ENCODE measurements at places on chromosomes 4 and X.

DNA sequence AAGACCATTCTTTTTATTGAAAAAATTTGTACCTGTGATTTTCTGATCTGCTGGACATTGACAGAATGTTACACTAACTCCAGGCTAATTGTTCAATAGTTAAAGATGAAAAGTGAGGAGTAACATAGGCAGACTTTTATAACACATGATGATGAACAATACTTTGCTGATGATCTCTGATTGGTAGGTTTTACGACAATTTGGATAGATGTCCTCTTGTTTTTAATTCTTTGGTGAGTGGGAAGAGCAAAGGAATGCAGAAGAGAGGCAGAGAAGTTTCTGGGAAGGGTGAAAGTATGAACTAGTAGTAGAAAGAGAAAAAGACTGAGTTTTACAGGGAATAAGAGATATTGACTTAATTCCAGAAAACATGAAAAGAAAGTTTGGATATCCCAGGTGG lies 267.3 kb upstream of the HAND2 start:
- no peak for DNase-seq

DNA sequence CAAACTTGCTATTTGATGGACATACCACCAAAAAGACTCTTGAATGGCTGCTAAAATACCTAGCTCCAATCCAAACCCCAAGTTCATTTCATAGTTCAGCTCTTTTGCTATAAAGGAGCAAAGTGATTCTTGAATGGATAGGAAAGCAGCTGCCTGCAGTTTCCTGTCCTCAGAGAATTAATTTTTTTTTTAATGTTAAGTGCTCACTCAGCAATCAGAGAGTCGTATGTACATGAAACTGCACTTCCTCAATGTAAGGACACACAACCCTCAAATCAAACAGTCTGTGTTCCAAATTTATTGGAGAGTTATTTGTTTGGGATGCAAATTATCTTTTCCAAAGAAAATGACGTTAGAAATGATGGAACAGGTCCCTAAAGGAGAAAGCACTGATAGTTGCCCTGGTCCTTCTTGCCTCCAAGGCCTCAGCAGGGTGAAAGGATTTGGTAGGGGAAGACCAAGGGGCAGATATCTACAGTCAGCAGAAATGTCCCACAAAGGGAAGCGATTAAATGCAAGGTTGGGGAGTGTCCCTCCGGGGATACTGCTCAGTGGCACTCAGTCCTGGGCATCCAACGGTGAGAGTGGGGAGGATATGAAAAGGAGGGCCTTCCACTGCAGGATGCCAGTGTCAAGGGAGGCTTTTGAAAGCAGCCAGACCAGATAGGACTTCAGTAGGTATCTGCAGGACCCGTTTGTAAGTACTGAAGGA lies 67.2 kb upstream of the RASGEF1B start:
- DNase-seq = no peak

- DNase-seq = no peak
Observed at GRCh38 chr4:168928346-168928745, 81.7 kb downstream of the CBR4 start.

- no peak for DNase-seq
Observed at GRCh38 chr4:184817494-184818215, 8.1 kb downstream of the ACSL1 start.

- no peak for DNase-seq
Observed at GRCh38 chr4:138952411-138952810, 63.2 kb upstream of the NOCT start.

DNA sequence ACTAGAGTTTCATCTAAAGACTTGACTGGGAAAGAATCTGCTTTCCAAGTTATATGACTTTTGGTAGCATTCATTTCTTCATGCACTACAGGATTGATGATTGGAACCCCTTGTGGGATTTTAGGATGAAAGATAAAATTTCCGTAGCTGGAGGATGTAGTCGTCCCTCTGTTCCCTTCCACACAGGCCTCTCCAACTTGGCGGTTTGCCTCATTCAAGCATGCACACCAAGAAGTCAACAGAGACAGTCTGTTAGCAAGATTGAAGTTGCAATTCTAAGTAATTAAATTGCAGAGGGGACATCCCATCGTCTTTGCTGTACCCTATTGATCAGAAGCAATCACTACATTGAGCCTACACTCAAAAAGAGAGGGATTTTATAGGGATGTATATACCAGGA lies 777.4 kb upstream of the HS3ST1 start:
- no peak for DNase-seq

GRCh38 chr4:21792736-21793135 lies 155.8 kb downstream of the KCNIP4 start:
- DNase-seq = no peak

GRCh38 chr4:122313006-122313646 lies 65.7 kb upstream of the ADAD1 start:
- no peak for DNase-seq

DNA sequence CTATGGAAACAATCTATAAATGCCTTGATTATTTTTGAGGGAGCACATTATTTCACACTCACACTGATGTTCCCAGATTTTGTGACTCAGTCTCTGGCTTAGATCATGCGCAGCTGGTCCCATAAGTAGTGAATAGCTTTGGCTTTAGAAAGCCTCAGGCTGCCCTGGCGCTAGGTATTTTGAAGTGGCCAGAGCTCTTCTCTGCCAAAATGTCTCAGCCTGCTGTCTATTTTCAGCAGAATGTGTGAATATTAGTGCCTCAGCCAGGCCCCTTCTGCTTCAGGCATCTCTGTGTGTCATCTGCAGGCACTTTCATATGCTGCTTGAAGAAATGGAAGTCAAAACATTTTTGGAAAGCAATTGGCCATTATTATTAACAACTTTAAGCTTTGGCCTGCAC lies 931.0 kb upstream of the INTU start:
- DNase-seq = no peak

DNA sequence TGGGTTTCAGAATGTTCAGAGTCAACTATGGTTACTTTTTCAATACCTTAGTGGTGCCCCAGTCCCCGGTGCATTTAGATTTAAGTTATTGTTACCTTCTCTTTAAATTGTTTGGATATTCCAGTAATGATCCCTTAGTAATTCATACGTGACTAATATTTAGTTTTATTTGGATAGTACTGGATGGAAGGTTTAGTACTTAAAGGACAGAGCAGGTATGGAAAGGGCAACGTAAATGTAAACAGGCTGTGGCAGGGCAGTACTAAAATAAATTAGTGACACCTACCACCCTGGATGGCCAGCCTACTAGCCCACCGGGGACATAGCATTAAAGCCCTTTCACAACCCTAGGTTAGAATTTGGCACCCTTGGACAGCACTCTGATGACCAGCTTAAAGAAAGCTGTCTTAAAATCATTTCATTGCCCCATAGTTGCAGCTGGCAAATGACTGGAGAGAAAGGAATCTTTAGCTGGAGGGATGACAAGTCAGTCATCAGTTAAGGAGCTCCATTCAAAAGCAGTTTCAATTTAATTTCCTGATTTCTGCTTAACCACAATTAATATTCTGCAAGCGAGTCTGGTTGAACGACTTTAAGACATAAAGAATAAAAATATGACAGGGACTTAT lies 16.4 kb downstream of the PLP1 start:
- DNase-seq = no peak

- DNase-seq = no peak
Observed at GRCh38 chrX:3962511-3963311, 249.3 kb upstream of the PRKX start.

GRCh38 chrX:22691966-22692565 lies 307.7 kb upstream of the DDX53 start:
- DNase-seq = no peak

GRCh38 chrX:155715141-155715540 lies 102.4 kb upstream of the TMLHE start:
- DNase-seq = no peak

DNA sequence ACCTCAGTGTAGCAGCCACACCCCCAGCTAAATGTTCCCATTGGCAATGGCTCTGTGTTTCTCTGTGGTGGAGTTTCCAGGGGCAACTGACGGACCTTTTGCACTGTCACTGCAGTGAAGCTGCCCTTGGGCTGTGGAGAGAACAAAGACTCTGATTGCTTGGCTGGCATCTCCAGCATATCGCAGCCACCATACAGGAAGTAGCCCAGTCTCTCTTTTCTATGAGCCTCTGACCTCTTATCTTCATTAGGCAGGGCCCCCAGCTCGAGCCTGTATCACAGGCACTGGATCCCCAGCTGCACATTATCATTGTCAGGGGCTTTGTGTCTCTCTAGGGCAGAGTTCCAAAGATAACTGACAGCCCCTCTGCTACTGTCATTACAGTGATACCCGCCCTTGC lies 483.5 kb downstream of the ARAP2 start:
- no peak for DNase-seq

DNA sequence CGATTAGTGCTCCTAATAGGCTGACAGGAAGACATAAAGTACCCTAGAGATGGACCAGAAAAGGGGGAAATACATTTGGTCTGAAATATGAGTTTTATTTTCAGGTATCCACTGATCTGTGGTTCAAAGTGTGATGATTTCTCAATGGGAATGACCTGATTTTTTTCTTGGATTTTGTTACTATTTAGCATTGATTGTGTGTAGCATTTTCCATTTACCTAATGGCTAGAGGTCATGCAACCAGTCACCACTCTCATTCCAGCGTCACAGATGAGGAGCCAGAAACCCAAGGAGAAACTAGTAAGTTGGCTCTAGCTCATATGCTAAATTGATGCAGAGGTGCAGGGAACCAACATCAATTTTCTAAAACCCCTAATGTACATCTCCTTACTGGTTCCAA lies 118.1 kb downstream of the IL1RAPL2 start:
- DNase-seq = no peak

DNA sequence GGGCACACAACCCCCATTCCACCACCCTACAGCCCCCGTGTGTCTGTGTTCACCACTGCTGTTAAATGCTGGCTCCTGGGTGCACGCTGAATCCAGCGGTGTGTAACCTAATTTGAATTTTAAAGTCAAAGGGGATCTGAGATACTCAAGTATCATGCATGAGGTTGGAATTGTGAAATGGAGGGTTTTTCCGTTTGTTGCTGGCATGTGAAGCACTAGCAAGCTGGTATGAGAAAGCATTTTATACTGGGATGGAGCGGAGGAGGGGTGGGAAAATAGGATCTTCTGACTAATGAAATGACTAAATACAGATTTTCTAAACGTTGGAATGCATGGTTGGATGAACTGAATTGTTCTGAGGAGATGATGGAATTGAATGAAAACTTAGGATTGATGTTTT lies 36.9 kb upstream of the FAT1 start:
- DNase-seq = no peak

- DNase-seq = no peak
Observed at GRCh38 chrX:42943051-42943974, 165.3 kb upstream of the PPP1R2C start.

DNA sequence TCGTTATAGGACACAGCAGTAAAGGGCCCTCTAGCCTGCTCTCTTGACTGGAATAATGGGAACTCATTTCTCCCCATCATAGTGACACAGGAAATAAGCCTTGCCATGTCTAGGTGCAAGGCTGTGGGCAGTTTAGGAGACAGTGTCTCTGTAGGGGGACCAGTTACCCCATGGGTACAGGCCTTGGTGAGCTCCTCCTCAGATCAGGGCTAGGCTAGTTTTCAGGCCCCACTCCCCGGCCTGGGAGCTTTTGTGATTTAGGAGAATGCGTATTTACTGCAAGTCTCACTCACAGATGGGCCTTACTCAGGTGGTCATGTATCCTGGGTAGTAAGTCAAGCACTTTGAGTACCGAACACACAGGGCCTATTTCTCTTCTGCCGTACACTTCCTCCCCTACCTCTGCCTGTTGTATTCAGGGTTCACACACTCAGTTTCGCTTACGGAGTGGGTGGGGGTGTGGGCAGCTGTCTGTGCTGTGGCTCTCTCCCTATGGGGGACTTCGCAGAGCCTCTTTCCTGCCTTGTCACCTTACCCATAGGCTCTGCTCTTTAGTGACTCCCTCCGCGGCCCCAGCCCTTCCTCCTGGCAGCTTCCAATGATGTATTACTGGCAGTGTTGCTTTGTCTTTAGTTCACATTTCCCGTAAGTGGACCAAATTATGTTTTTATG lies 34.2 kb downstream of the FAM193A start:
- DNase-seq = peak; percentile 20

DNA sequence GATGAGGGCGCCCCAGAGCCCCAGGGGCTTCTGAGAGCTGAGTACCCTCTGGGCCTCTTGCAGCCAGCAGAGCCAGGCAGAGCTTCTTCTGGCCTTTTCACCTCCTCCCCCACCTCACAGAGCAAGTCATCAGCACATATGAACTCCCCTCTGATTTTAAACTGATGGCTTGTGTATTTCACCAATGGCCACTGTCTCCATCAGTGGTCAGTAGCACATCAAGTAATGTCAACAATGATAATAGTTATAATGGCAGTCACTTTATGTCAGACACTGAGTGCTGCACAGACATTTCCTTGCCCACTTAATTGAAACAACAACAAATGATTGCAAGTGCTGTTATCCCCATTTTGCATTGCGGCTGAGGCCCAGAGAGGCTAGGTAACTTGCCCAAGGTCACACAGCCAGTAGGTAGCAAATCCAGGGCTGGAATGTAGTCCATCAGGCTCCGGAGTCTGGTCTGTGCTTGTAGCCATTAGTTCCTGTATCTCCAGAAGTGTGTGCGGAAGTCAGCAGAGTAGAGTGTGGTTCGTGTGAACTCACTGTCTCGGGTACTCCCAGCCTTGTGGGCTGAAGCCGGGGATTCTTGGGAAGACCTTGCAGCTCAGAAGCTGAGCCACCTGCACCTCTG lies 3.0 kb downstream of the ATP2B3 start:
- DNase-seq = no peak

- no peak for DNase-seq
Observed at GRCh38 chr4:184039963-184040383, 134.9 kb downstream of the STOX2 start.

- DNase-seq = no peak
Observed at GRCh38 chrX:7689791-7690412, 153.1 kb upstream of the VCX start.

- DNase-seq = no peak
Observed at GRCh38 chrX:30791296-30792278, 97.5 kb downstream of the TAB3 start.

DNA sequence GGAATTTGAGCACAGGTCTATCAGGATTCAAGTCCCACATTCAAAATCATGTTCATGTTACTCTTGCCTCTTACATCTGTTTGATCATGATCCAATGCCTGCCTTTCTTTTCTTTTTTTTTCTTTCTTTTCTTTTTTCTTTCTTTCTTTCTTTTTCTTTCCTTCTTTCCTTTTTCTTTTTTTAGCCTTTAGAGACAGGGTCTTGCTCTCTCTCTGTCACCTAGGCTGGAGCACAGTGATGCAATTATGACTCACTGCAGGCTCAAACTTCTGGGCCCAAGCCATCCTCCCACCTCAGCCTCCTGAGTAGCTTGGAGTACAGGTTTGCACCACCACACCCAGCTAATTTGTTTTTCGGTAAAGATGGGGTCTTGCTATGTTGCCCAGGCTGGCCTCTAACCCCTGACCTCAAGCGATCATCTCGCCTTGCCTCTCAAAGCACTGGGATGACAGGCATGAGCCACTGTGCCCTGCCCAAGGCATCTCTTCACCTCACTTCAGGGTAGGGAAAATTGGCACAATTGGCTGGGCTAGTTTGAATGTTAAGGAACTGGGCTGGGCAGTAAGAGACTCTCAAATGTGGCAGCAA lies 359.2 kb downstream of the FBXW7 start:
- no peak for DNase-seq

DNA sequence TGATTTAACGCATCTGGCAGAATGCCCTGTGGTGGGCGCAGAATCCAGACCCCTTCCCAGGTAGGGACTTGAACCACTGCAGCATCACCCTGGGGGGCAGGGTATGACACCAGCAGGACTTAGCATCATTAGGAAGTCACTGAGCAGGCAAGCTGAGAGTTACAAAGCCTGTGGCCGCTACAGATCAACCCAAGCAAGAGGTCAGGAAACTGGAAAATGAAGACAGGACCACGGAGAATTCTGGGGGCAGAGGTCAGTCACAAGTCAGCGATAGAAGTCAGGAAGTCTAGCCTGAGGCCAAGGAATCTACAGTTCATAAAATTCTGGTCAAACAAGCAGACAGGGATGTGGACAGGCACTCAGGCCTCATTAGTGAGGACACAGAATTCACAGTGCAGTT lies 108.4 kb downstream of the CHIC2 start:
- DNase-seq = no peak
